ENCODE measurements at places on chromosomes 7 and 10. TPM values are rescaled to one million over a fixed set of nuclear protein-coding genes. Genes with fewer than 3 reads are reported as not detected.

HPSE2 gene
- total RNA-seq = 5.7 TPM

AOC1 gene
- 1.5 TPM for total RNA-seq

ANKRD30A gene
- total RNA-seq = not detected

HTR5A gene
- not detected for total RNA-seq

EPHB4 gene
- 58.4 TPM for total RNA-seq

AKR1C8 gene
- not detected for total RNA-seq

ZNF365 gene
- 0.21 TPM for total RNA-seq

SPDYE11 gene
- not detected for total RNA-seq

UBN2 gene
- 36.1 TPM for total RNA-seq

EPO gene
- 0.68 TPM for total RNA-seq

CALML5 gene
- not detected for total RNA-seq

RBM20 gene
- 0.68 TPM for total RNA-seq

BICC1 gene
- 13.5 TPM for total RNA-seq

NUDCD3 gene
- total RNA-seq = 131 TPM

PDE1C gene
- total RNA-seq = 12.2 TPM

POT1 gene
- 30.9 TPM for total RNA-seq

C10orf143 gene
- total RNA-seq = 11.6 TPM

NXPH1 gene
- total RNA-seq = not detected

ARHGAP12 gene
- total RNA-seq = 47.2 TPM

NCOA4 gene
- total RNA-seq = 151 TPM

ENTPD1 gene
- total RNA-seq = 74.1 TPM

MSS51 gene
- total RNA-seq = 3.0 TPM

ADAMTS14 gene
- total RNA-seq = 2.1 TPM
